GM23248 (cell line): ENCODE measurements at places on chromosomes 2 and 18.

GRCh38 chr2:38835990-38836389 lies 39.7 kb downstream of the DHX57 start:
- DNase-seq = no peak

- DNase-seq = peak; percentile 60
Measured at GRCh38 chr2:68185541-68186164, 28.0 kb downstream of the PNO1 start.

GRCh38 chr2:173229086-173229485 lies 125.6 kb upstream of the CDCA7 start:
- no peak for DNase-seq

- peak; percentile 82 for DNase-seq
Measured at GRCh38 chr2:64640153-64641044, 13.3 kb downstream of the SERTAD2 start.

GRCh38 chr2:241814643-241815476 lies 5.9 kb downstream of the NEU4 start:
- no peak for DNase-seq

- no peak for DNase-seq
Measured at GRCh38 chr2:100136310-100136709, 6.1 kb downstream of the AFF3 start.

GRCh38 chr2:105593221-105593967 lies 151.3 kb upstream of the NCK2 start:
- peak; percentile 36 for DNase-seq

- peak; percentile 95 for DNase-seq
Measured at GRCh38 chr18:33755931-33756560, 178.0 kb downstream of the ASXL3 start.

DNA sequence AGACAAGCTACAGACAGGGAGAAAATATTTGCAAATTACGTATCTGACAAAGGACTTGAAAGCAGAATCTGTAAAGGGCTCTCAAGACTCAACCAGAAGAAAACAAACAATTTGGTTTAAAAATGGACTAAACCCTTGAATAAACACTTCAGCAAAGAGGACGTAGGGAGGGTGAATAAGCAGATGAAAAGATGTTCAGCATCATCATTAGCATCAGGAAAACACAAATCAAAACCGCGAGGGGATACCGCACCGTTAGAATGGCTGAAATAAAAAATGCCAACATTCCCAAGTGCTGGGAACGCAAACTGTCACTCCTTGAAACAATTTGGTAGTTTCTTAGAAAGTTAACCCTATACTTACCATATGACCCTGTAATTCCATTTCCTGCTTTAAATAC lies 136.7 kb downstream of the MBP start:
- no peak for DNase-seq

DNA sequence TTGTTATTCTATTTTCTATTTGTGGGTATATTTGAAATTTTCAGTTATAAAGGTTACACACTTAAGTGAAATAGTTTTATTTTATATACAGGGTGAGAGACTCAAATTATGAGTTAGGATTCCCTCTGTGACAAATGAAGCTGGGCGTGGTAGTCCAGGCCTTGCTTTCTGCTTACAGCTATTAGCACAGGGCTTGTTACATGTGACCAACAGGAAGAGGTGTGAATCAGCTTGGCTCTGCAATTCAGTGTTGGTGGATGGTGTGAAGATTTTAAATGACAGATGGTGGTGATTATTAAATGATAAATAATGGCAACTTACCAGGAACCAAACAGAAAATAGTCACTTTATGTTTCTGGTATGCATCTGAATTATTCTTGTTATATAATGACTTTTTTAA lies 64.4 kb upstream of the NOSTRIN start:
- peak; percentile 62 for DNase-seq

GRCh38 chr18:55252901-55253300 lies 293.6 kb upstream of the CCDC68 start:
- no peak for DNase-seq

DNA sequence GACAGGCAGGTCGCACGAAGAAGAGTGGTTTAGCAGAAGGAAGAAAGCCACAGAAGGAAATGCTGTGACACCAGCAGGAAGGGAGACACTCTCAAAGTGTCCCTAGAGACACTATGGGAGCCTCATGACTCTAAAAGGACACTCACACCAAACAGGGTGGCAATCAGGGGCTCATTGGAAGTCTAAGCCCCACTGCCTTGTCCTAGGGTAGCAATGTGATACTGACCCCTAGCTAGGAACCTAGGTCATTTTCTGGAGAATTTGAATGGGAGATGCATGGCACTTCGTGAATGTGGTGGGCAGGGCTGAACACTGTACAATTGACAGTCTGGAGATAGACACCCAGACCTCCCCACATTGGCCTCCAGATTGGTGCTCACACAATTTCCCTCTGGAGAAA lies 385.0 kb downstream of the EIPR1 start:
- no peak for DNase-seq

DNA sequence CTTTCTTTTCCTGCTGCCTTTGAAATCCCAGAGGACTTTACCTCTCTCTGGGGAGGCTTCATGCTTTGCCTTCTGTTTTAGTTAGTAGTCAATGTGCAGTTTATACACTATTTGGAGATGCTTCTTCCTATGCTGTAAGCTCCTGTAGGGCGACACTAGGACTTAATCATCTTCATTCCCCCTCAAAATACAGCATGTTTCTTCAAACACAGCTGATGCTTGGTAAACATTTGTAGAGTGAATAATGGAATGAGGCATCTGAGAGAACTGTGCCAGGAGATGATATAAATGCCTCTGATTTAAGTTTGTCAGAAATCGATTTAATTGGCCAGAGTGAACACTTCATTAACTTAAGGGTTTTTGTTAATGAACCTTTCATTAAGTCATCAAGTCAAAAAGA lies 43.4 kb downstream of the LHCGR start:
- no peak for DNase-seq

DNA sequence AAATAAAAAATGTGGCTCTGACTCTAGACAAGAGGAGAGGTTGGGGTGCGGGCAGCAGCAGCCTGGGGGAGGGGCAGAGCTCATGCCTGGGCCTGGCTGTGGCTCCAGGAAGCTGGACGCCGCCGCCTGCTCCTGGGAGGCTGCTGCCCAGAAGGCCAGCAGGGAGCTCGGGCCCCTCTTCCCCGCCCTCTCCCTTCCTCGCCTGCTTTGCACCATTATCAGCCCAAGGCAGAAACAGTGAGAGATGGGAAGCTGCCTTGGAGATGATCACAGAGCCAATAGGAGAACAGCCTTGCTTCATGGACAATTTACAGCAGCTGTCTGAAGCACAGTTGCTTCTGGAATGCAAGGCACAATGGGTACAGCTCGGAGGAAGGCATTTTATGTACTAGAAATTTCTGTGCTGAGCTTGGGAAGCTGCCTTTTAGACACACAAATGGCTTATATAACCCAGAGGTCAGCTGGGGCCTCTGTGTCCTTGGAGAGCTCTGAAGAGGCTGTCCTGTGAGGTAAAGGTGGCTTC lies 55.3 kb upstream of the AFF3 start:
- peak; percentile 59 for DNase-seq

- peak; percentile 83 for DNase-seq
Measured at GRCh38 chr2:200703127-200703925, 108.4 kb upstream of the BZW1 start.

DNA sequence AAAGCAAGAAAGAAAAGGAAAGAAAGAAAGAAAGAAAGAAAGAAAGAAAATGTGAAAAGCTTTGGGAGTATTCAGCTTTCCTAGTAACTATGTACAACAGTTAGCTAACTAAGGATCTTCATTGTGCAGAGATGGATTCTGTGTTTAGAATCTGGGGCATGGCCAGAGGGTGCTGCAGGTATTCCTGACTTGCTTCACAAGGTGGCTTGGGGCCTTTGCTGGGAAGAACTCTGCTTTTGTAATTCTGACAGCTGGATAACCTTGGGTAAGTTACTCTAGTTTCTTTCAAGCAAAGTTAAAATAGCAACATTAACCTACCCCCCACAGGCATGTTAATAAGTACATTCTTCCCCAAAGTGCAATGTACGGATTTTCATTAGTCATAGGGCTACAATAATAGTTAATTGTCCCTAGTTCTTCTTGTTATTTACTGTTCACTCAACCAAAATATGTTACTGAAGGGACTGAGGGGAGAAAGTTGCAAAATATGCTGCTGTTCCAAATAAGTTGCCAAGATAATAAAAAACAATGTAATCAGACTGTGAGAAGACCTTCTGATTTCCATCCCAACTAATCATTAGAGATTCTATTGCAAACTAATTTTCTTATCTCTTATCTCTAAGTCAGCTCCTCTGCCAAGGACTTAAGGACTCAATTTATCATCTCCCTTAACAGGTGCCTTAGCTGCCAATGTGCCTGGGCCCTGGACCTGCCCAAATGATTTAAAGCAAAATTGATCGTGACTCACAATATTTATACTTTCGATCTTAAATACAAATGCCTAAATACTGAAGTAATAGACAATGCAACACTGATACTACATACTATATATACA lies 50.3 kb downstream of the SERPINB8 start:
- no peak for DNase-seq
